ENCODE measurements at places on chromosomes 3 and 15.
A peak's percentile ranks its signal among the peaks of the same experiment; 100 is the strongest.

GRCh38 chr3:152402695-152403451 lies 134.1 kb downstream of the MBNL1 start:
- DNase-seq, result peak; percentile 23

GRCh38 chr15:71889385-71889784 lies 79.0 kb downstream of the NR2E3 start:
- no peak for DNase-seq

DNA sequence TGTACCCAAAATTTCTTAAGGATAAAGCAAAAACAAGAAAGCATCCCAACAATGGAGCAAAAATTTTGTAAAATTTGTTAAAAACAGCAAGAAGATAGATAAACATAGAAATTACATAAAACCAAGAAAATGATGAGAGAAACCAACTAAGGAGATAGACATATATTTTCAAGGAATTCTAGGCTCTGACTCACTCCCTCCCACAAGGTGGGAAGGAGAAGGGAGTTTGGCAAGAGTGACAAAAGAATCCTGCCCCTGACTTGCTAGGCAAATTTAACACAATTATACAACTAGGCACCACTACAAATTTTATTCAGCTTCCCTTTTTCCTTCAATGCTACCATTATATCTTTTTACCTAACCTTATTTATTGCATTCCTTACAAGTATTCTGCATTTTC lies 70.9 kb downstream of the MYO9A start:
- DNase-seq, result no peak

GRCh38 chr3:132749786-132750185 lies 27.6 kb upstream of the NPHP3 start:
- DNase-seq, result no peak

GRCh38 chr3:56025326-56025725 lies 442.9 kb downstream of the ERC2 start:
- DNase-seq, result no peak
